ENCODE measurements at places on chromosomes 7 and 10.

DNA sequence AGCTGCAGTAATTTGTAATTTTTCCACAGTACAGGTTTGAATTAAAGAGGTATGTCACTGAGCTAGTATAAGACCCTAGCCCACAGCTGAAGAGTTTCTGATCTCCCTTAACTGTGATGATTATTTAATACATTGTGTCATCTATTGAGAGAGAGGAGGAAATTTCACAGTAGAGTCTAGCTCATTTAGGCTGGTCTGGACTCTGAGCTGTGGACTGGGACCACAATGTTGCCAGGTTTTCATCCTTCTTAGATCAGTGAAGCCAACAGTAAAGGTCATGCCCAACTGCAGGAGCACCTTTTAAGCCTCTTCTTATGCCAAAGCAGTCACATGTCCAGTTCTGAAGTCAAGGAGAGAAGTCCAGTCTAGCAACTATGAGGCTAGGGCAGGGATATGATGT, 8.9 kb downstream of the TES start:
- DNase-seq, result no peak

DNA sequence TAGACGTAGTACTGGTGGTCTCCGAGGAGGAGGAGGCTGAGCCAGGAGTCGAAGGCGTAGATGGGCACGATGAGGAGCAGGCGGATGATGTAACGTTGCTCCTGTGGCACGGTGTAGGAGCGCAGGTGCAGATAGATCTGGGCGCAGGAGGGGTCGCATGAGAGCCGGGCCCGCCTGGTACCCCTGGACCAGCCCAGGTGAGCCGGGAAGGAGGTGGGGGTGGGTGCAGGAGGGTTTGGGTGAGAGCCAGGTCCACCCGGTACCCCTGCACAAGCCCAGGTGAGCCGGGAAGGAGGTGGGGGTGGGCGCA, 5.2 kb downstream of the TMEM184A start:
- peak; percentile 17 for DNase-seq

DNA sequence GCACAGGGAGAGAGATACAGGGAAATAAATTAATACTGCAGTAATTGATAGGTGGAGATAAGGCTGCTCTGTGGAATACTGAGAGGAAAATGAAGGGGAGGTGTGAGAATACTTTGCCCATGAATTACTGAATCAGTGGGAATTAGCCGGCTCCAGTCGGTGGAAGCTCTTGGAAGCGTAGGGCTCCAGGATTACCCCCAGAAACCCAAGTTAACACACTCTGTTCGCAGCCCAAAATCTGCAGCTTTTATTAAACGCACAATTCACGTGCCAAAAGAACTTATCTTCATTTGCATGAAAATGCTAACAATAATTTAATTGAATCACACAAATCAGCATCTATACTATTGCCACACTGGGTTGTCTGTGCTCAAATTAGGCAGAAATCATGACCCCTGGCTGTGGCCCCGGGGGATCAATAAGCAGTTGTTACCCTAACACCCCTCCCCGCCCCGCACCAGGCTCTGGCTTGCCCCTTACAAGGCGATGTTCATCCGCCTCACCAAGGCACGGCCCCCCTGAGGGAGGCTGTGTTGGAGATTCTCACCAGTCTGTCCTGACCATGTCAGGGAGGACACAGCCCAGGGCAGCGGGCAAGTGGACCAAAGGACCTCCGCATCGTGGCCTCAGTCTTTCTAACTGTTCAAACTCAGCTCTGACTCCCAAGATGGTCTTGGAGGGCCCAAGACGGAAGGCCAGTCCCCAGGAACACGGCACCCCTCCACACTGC, 48.4 kb upstream of the MGMT start:
- DNase-seq, result no peak

- DNase-seq, result no peak
Observed at GRCh38 chr7:46076527-46076926, 155.5 kb upstream of the IGFBP3 start.

DNA sequence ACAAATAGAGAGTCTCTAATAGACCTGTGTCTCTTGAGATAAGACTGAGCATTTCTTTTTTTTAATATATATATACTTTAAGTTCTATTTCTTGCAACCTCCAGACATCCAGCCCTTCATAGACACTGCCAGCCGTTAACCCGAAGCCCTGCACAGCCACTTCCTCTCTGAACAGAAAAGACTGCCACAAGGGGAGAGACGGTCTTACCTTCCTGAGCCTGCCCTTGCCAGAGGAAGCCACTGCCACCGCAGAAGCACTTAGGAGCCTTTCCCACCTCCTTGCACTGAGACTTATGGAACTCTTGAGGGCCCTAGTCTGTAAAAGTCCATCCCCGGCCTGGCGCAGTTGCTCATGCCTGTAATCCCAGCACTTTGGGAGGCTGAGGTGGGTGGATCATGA, 31.8 kb upstream of the PRSS1 start:
- no peak for DNase-seq

GRCh38 chr7:47587351-47587750, 5.4 kb upstream of the TNS3 start:
- DNase-seq, result peak; percentile 47

GRCh38 chr10:131726076-131726880, 174.5 kb upstream of the PPP2R2D start:
- peak; percentile 75 for DNase-seq

GRCh38 chr10:23053036-23053435, 42.3 kb upstream of the MSRB2 start:
- no peak for DNase-seq

DNA sequence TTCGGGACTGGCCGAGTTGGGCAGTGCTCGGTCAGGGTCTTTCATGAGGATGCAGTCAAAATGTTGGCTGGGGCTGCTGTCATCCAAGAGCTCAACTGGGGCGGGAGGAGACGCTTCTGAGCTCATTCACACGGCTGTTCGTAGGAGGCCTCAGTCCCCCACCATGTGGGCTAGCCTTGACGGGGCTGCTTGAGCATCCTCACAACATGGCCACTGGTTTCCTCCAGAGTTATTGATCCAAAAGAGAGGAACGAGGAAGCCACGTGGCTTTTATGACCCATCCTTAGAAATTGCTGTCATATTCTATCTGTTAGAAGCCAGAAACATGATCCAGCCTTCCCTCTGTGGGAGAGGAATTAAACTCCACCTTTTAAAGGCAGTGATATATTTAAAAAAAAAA, 68.1 kb downstream of the GTF2IRD1 start:
- DNase-seq, result no peak

DNA sequence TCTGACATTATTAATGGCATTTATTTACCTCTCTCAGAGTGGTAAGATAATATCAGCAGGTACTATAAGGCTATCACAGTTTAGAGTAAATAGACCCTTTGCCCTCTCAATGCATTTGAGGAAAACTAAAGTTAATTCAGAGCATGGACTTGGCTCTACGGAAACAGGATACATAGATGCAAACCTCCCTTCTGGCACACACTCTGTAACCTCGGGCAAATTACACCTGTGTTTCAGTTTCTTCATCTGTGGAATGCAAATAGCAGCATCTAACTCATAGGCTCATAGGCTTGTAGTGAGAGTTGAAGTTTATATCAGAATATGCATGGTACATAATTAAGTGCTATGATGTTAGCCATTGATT, 5.6 kb downstream of the RAPGEF5 start:
- DNase-seq, result no peak

- no peak for DNase-seq
Observed at GRCh38 chr7:24836084-24836483, 78.8 kb upstream of the GSDME start.

DNA sequence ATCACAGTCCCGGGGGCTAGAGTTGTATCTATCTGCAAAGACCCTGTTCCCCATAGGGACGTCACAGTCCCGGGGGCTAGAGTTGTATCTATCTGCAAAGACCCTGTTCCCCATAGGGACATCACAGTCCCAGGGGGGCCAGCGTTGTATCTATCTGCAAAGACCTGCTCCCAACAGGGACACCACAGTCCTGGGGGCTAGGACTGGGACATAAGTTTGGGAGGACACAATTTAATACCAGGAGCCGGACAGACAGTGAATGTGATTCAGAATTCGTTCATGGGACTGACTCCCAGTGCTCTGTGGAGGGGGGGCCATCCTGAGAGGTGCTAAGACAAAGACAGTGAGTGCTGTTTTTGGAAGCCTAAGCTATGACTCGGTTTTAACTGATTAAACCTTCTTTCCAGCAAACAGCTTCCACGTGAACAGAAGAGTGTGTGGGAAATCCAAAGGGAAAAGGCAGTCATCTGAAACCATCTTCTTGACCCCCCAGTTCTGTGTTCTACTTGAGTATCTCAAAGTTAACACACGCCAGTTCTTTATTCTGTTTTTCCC, 153.0 kb downstream of the DIP2C start:
- no peak for DNase-seq

Measured in left ventricle myocardium superior (tissue), 1 donor.